ENCODE measurements at places on chromosomes 12 and 14.

GRCh38 chr12:28177461-28177860 lies 12.8 kb upstream of the CCDC91 start:
- DNase-seq = no peak

GRCh38 chr14:65359503-65359902 lies 53.0 kb upstream of the FUT8 start:
- no peak for DNase-seq

DNA sequence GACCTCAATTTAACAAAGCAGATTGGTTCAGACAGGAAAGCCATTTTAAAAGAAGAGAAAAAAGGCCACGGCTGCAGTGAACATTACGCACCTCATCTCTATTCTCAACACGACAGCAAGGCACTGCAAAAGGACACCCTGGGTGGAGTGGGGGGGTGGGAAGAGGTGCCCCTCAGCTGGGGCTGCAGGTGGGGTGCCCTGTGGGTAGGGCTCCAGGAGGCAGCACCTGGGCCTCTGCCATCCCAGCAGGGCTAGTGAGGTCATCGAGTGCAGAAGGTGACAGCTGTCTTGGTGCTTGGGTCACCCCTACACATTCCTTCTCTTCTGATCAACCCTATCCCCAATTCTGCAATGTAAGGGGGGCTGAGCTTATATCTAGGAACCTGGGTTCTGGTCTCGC lies 142.9 kb upstream of the PRMT8 start:
- DNase-seq = no peak

- no peak for DNase-seq
Observed at GRCh38 chr12:46224386-46224785, 44.5 kb downstream of the SLC38A1 start.

GRCh38 chr12:109222496-109222895 lies 86.6 kb downstream of the FOXN4 start:
- no peak for DNase-seq

DNA sequence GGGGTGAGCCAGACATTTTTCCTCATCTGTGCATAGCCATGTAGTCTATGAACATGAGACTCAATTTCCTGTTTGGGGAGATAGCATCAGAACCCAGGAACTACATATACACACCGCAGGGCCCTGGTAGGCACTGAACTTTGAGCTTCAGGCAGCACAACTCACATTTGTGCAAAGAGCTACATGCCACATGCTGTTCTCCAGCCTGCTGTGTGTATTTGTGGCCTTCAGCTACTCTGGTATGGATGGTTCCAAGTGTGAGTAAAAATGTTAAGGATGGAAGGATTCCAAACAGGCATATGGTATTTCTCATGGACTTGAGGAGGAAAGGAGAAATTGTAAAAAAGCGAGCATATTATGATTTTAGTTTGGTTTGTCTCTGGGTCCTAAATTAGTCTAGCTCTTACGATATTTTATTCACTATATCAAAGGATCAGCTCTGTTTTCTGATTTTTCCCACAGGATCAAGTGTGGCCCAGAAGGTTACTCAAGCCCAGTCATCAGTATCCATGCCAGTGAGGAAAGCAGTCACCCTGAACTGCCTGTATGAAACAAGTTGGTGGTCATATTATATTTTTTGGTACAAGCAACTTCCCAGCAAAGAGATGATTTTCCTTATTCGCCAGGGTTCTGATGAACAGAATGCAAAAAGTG lies 422.4 kb upstream of the OR4E1 start:
- DNase-seq = no peak

- DNase-seq = no peak
Observed at GRCh38 chr12:31558521-31558920, 32.4 kb downstream of the DENND5B start.

DNA sequence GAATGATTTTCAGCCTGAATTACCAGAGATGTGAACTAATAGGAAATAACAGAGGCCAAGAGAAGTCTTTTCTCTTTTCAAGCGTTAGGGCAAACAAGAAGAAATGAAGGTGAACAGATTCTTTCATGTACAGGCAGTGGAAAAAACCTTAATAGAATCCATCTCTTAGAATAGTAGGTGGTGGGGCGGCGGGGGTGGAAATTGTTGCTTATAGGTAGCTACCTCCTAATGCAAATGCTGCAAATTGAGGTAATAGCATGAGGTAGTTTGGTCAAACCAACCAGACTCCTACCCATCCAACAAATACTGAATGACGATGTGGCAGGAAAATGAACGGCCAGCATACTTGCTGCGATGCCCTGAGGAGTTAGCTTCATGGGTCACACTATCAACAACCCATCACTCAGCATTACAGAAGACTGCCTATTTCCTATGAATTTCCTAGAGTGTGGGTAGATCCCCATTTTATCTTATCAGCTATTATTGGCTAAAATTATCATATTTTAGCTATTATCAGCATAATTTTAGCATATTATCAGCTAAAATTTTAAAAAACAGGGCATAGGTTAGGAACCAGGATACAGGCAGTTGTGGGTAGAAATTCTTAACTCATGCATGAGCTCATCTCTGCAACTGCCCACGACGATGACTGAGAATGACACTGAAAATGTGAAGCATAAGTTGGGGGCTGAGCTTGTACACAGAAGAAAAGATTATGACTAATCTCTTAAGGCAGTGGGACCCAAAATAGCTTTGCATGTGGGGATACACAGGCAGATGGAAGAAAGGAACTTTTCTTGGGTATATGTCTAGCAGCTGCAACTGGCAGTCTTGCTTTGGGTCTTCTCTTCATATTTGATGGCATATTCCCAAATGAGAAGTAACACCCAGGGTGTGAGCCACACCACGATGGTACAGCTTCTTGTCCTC lies 68.7 kb downstream of the NIN start:
- peak; percentile 67 for DNase-seq
